NCI-H1436 treated with DMSO at 0.1 percent for 48 hours (cell line): ENCODE measurements at places on chromosomes 7 and 10.

DNA sequence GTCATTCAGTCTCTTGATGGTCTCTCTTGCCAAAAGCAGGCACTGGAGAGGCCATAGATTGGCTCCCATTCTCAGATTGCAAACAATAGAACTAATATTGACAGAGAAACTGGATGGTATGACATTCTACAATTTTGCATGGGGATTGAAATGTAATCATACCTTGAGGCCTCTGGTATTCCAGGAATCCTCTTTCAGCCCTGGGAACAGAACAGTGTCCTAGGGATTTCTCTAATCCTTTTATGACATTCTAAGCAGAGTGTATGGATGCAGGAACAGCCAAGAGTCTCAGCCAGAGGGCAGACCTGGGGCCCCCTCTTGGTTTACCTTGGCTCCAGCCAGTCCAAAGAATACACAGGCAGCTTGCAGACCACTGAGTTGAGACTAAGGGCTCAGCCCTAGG is 206.4 kb downstream of the KCNMA1 start:
- no peak for DNase-seq

GRCh38 chr10:70886921-70887665 is 1.3 kb downstream of the PCBD1 start:
- no peak for DNase-seq

DNA sequence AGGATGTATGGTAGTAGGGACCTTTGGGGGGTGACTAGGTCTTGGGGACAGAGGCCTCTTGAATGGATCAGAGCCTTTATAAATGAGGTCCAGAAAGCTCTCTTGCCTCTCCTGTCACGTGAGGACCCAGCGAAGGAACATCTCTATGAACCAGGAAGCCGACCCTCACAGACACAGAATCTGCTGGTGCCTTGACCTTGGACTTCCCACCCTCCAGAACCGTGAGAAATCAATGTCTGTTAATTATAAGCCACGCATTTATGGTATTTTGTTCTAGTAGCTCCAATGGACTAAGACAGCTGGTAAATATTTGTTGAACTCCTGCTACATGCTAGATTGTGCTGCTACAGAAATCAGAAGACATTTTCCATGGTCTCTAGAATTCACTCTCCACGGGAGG is 276.9 kb downstream of the SFMBT2 start:
- DNase-seq: no peak

DNA sequence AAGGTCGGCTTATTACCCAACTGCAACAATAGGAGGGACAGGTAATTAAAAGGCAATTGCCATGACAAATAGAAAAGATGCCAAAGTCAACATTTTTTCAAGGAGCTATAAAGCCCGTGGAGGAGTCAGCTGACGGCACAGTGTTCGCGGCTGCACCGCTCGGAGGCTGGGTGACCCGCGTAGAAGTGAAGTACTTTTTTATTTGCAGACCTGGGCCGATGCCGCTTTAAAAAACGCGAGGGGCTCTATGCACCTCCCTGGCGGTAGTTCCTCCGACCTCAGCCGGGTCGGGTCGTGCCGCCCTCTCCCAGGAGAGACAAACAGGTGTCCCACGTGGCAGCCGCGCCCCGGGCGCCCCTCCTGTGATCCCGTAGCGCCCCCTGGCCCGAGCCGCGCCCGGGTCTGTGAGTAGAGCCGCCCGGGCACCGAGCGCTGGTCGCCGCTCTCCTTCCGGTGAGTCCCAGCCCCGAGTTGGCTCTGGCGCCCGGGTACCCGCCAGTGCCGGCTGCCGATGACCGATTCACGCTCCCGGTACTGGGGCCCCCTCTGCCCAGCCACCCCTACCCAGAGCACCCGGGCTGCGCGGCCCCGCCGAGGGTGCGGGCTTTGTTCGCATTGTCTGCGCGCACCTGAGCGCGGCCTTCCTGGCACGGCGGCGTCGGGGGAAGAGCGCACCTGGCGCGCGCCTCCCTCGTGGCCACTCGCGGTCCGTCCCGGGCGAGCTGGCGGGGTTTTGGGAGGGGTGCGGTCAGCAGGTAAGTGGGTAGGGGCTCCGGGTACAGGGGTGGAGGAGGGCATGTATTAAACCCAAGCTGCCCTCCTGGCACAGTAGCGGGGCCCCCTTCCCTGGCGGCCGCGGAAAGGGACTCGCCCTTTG is at the start of gene VWA2:
Gene VWA2 (plus strand): TSS at position 138 of the 877 bp plus-strand sequence. CDS start 9,460 bp downstream, outside the sequence.
- DNase-seq: no peak

DNA sequence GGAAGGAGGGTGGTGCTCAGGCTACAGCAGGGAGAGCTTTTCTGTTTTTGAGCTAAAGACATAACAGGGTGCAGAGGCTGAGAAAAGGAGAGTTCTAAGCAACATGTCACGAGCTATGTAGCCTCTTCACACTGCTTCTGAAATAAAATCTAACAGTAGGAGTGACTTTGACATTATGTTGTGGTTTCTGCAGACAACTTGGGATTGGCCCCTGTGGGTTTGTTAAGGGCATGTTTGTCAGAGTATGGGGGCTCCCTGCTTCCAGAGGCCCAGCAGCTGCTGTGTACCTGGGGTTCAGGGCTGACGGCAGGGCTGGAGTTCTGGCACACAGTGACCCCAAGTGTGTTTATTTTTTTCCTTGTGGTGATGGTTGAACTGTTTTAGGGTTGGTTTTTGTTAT is 24.7 kb downstream of the MMRN2 start:
- no peak for DNase-seq

DNA sequence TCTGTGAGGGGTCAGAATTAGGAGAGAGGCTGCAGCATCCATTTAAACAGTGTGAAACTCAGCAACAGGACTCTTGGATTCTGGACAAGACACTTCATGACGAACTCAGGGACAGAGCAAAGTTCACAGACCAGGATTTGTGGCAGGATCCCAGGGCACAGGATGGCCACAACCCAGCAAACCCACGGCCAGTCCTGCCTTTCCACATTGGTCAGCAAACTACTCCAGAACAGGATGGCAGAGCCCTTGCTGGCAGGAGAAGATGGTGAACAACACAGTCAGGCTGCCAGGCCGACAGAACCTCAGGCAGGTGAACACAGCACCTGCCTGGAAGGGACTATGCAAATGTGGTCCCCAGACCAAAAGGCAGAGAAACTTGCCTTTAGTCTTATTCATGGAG is 34.4 kb downstream of the VSTM4 start:
- no peak for DNase-seq

GRCh38 chr7:46707973-46708372 is 786.9 kb upstream of the IGFBP3 start:
- DNase-seq: no peak

- no peak for DNase-seq
Measured at GRCh38 chr10:100637785-100638184, 102.0 kb downstream of the HIF1AN start.

DNA sequence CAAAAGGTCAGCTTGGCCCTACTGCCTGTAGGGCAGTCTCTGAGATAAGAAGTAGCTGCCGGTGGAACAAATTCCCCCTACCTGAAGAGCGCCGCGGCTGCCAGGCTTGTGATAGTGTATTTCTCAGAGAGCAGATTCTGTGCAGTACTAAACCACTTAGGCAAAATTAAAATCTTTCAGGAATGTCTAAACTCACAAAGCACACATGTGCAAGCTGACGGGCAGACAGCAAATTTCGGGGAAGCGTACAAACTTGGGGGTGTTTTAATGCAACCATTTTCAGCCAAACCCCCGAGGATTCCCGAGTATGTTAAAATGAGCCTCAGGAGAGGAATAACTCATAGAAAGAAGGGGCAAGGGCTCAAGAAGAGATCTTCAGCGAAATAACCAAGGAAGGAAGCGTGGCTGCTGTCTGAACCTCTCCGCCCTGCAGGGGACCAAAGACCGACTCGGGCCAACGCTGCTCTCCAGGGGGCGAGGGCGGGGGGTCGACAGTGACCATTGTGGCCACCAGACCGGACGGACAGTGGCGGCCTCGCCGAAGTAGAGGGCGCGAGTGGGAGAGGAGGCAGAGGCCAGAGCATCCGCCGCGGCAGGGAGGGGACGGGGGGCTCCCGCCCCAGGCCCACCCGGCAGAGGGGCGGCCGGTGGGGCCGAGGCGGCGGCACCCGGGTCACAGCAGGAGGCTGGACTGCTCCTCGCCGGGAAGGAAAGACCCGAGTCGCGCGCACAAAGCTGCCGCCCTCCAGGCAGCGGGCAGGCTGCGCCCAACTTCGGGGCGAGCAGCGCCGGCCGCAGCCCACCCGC is 819 bp downstream of the HYCC1 start:
- DNase-seq: no peak

GRCh38 chr7:97868788-97869187 is 3.4 kb downstream of the ASNS start:
- no peak for DNase-seq

DNA sequence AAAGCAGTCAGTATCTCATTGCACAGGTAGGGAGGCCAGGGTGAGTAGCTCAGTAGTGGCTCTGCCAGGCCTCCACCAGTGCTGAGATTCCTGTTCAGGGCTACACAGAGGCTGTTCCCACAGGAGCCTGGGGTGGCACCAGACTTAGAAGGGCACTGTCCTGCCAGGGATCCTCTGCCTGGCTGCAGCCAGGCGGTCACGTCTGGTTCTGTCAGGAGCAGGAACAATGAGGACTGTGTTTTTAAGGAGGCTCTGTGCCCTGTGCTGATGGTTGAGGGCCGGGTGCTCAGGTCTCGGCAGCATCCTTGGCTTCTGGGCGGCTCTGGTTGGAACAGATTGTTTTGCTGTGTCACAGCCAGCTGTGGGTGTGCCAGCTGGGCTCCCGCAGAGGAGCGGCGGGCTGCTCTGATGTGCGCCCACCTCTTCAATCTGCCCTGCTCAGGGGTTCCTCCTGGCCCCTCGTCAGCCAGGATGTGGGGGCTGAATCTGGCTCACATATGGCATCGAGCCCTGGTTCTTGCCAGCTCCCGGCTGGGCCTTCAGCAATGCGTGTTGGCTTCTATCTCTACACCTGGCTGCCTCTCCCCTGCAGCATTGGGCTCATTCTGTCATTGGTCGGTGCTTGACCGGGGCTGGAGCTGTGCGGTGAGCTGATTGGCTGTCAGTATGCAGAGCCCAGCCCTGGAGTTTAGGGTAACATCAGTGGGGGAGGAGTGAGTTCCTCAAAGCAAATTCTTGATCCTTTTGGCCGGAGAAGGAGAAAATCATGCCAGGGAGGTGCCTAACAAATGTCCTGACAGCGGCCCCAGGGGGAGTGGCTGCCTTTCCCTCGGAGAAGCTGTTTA is 41.2 kb downstream of the TACR2 start:
- no peak for DNase-seq

GRCh38 chr10:12252882-12253546 is 57.0 kb downstream of the CDC123 start:
- DNase-seq: no peak

DNA sequence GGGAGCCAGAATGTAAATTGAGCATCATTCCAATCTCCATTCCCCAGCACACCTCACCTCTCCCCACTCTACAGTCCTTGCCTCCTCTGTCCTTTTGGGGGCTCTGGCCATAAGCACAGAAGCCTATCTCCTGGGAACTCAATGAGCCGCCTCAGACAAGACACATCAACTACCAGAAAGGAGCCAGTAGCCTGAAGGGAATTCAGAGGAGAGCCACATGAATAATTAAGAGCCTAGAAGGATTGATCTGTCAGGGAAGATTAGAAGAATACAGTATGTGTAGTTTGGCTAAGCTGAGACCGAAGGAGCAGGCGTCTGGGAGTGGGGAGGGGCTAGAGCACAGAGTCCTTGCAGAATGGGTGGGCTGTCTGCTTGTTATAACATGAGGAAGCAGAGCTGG is 31.2 kb downstream of the FRMD4A start:
- no peak for DNase-seq

DNA sequence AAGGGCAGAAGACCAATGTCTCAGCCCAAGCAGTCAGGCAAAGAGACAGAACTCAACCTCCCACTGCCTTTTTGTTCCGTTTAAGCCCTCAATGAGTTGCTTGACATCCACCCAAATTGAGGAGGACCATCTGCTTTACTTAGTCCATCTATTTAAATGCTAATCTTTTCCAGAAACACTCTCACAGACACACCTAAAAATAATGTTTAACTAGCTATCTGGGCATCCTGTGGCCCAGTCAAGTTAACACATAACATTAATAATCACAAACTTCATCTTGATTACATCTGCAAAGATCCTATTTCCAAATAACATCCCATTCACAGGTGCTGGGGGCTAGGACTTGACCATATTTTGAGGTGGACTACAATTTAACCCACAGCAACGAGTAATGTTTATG is 115.7 kb downstream of the RAB11FIP2 start:
- DNase-seq: no peak

DNA sequence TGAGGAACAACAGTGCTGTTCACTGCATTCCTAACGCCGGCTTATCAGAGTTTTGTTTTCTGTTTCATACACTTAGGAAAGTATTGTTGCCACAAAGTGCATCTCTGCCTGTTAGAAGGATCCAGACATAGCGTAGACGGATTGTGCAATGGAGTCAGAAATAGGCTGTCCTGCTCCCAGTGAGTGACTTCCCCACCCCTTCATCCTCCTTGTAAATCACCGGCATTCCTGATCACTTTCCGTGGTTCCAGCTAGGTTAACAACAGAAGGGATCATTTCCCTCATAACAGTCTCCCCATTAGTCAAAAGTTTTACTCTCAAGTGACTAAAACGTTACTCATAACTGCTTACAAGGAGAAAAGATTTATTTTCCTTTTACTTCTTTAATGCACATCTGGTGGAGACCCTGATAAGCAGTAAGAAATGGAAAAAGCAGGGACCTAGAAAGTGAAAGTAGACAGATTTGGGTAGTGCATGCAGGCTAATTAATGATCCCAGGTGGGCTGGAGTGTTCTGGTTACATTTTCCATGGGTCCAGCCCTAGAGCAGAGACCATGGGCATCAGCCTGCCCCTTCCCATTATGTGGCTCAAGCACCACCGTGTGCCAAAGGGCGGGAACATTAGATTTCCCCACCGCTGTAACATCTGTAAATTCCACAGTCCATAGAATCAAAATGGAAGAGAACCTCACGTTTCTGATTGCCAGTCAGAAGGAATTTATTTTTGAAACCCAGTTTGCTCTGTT is 395.1 kb upstream of the GALNT17 start:
- no peak for DNase-seq

GRCh38 chr7:98021588-98022351 is 31.8 kb upstream of the OCM2 start:
- peak; percentile 2 for DNase-seq

- DNase-seq: no peak
Measured at GRCh38 chr7:34734771-34735170, 76.8 kb downstream of the NPSR1 start.

- DNase-seq: no peak
Measured at GRCh38 chr7:96996958-96997511, 8.3 kb upstream of the DLX6 start.

DNA sequence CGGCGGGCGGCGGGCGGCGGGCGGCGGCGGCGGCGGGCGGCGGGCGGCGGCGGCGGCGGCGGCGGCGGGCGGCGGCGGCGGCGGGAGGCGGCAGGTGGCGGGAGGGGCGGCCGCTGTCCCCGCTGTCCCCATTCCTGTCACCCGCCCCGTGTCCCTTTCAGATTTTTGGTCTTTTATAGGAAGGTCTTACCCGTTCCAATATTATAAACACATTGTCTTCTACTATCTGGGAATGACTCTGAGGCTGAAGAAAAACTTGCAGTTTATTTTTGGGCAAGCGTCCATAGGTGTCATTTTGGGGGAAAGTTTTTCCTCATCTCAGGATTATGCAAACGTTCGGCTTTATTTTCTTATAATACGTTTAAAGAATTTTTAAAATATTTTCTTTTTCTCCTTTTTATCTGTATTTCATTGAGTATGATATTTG is 578 bp downstream of the ZNF713 start:
- DNase-seq: no peak

GRCh38 chr10:79229071-79229541 is 118.2 kb upstream of the PPIF start:
- DNase-seq: no peak

- DNase-seq: no peak
Measured at GRCh38 chr7:155971180-155971770, 159.0 kb upstream of the SHH start.
